ENCODE measurements at places on chromosomes 4 and X. TPM values are rescaled to one million over a fixed set of nuclear protein-coding genes. Genes with fewer than 3 reads are reported as not detected.

- DNase-seq, result no peak
Measured at GRCh38 chrX:65537229-65537628, 2.6 kb upstream of the LAS1L start.

GRCh38 chrX:73262991-73263390 lies 48.3 kb upstream of the NAP1L2 start:
- no peak for DNase-seq

GRCh38 chr4:138835832-138836533 lies 179.6 kb upstream of the NOCT start:
- DNase-seq, result no peak

GRCh38 chr4:2450394-2451035 lies 18.4 kb upstream of the RNF4 start:
- no peak for DNase-seq

GRCh38 chr4:182174979-182175378 lies 68.2 kb upstream of the TENM3 start:
- DNase-seq, result no peak

DNA sequence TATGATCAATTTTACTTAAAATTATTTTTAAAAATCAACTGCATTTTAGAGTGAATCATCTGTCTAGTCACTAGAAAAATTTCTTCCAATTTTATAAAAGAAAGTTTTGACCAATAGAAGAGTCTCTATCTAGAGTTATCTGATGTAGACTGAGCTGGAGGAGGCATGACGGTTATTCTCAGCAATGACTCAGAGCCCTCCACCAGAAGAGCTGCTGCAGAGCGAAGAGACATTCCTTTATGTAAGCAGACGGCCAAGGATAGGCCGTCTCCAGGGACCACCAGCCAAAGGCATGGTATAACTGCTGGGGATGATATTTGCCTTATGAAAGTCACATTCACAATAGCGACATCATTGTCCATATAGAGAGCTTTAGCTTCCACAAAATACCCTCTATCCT lies 23.0 kb downstream of the LDB2 start:
- no peak for DNase-seq

The IDS gene
- 77.8 TPM for total RNA-seq

DNA sequence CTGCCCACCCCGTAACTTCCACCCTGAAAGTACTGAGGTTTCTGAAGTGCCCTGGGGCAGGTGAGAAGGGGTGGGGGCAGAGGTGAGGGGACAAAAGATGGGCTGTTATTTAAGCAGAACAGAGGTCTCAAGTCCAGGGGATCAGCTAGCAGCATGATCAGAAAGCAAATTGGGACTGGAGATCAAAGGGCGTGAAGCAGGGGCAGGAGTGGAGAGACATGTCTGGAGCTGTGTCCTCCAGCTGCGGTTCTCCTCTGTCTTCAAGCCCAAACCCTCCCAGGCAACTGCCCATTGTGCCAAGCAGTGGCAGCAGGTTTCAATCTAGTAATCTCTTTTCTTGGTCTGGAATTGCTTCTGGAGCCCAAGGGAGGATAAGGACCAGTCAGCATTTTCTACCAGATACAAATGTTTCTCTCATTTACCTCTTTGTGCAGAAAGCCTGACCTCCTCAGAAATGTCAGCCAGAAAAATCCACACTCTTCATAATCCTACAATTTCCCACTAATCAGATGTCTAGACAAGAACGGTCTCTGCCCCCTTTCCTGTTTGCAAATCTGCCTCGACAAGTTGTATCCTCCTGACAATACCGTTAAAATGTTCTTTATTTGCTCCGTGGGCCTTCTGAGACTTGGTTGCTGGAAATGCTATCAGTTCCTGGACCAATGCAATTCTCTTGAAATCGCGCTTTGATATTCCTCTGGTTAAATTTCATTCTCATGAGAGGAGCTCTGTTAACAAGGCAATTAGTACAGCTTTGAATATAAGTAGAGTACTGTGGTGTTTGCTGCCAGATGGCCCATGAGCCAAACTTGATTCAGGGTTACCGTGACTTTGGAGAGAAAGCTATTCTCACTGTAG lies 23.2 kb upstream of the RASL11B start:
- DNase-seq, result no peak

GRCh38 chrX:24219320-24219719 lies 69.8 kb downstream of the ZFX start:
- DNase-seq, result no peak

The GLRB gene
- 3.9 TPM for total RNA-seq

- DNase-seq, result no peak
Measured at GRCh38 chrX:22097012-22097694, 65.0 kb downstream of the PHEX start.

DNA sequence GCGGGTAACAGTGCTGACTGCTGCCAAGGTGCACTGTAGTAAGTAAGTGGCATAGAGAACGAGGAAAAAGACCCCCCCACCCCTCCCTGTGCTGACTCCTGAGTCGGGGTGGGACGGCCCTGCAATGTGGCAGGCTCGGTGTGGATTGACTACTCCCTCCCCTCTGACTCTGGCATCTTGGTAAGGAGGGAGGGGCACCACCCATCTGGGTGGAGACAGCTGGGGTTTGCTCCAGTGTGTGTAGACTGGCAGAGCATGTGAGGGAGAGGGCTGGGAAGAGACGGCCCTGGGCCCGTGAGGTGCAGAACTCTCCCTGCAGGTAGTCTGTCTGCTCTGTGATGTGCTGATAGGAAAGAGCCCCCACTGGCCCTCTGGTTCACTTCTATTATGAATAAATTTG lies 31.0 kb downstream of the NSG1 start:
- DNase-seq, result peak; percentile 9

The USP17L30 gene
- total RNA-seq, result not detected

DNA sequence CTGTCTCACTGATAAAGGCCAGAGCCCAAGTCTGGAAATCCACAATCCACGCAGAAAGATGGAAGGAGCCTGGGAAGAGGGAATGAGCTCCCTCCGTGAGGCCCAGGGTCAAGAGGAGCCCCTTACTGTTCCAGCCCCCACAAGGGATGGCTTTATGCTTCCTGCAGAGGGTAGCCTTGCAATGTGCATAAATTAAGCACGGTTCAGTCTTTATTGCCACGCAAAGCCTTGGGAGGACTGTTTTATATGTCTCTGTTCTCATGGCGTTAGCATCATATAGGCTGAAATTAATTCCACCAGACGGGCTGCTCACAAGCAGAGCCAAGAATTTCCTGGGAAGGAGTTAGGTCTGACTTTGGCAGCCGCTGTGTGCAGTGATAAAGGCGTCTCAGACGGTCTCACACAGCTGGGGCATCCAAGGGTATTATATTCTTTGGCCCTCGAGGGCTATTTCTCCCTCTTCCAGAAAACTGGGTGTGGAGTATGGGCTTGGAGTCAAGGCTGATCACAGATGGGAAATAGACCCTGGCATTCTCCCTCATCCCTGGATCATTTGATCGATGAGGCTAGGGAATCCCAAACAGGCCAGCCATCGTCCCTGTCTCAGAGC lies 38.5 kb downstream of the CYTL1 start:
- no peak for DNase-seq

DNA sequence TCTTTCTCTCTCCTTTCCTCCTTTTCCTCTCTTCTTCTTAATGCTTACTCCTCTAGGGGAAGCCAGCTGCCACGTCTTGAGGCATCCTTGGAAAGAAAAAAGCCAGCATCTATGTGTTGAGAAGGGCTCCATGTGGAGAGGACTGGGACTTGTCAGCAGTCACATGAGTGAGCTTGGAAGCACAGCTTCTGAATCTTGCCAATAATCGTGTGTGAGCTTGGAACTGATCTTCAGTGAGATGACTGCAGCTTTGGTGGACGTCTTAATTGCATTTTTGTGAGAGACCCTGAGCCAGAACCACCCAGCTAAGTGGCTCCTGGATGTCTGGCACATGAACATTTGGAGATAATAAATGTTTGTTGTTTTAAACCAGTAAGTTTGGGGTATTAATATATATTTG lies 371.7 kb downstream of the SLITRK2 start:
- no peak for DNase-seq

DNA sequence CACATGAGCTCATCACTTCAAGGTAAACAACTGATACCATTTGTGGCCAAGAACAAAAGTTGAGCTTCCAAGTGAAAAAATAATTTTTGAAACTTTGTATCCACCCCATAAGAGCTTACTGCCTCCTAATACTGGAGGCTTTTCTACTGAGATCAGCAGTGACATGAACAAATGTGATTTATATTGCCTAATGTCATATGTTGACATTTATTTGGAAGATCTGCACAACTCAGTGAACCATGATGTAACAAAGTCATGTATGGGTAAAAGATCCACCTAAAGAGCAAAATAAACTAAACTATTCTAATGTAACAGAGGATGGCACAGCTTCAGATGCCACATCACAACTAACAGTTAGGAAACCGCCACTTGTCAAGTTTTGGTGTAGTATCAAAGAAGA lies 65.8 kb downstream of the AFAP1 start:
- no peak for DNase-seq

DNA sequence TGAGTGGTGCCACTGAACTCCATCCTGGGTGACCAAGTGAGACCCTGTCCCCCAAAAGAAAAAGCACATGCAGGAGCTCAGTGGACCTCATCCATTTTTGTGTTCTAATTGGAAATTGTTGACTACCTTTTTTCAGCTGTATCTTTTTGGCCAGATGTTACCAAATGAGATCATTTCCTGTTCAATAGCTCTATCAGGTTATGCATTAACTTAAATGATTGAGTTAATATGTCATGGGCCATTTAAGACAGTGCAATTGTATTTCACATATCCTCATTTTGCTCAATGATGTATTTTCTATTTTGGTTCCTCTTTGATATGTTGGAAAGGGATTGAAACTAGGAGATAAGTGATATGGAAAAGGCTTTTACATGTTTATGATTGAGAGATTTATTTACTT lies 26.2 kb upstream of the RHOH start:
- no peak for DNase-seq

DNA sequence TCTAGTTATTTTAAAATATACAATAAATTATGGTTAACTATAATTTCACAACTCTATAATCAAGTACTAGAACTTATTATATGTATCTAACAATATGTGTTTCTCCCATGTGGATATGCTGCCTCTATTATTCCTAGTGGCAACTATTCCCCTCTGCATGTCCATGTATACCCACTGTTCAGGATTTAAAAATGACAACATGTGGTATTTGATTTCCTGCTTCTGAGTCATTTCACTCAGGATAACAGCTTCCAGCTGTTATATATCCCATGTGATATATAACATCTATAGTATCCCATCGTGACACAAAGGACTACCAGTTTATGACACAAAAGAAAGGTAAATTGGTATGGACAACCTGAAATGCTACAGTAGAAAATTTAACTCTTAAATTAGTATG lies 167.4 kb upstream of the TACR3 start:
- DNase-seq, result no peak

The CXCL11 gene
- not detected for total RNA-seq

- DNase-seq, result no peak
Measured at GRCh38 chrX:38154818-38155217, 65.9 kb downstream of the SRPX start.

GRCh38 chr4:86554646-86555045 lies 39.5 kb upstream of the PTPN13 start:
- DNase-seq, result no peak

The ATP1B4 gene
- total RNA-seq, result not detected

DNA sequence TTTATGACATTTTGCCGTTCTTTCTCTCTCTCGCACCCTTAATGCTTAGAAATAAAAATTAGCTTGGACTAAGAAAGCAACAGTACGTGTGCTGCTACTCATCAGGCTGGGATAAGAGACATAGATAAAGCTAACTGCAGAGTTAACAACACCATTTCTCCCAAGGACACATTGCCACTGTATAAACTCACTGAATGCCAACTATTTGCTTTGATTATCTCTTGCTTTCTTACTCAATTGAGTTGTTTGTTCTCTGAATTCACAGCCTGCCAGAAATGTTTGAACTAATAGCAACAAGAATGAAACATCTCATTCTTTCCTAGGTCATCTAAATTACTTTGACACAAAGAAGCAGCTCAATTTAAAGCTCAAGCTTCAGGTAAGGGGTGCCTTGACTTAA lies 34.6 kb downstream of the F8 start:
- DNase-seq, result no peak

- no peak for DNase-seq
Measured at GRCh38 chr4:56424697-56425514, 10.5 kb downstream of the PPAT start.

The NAP1L2 gene
- total RNA-seq, result 2.5 TPM

- no peak for DNase-seq
Measured at GRCh38 chr4:150283689-150284088, 205.4 kb downstream of the DCLK2 start.

The ABCB7 gene
- total RNA-seq, result 59.8 TPM

GRCh38 chr4:21535898-21536297 lies 412.7 kb downstream of the KCNIP4 start:
- no peak for DNase-seq

The ADGRG4 gene
- total RNA-seq, result 0.15 TPM

GRCh38 chrX:132750331-132751062 lies 207.9 kb downstream of the HS6ST2 start:
- DNase-seq, result no peak
